ENCODE measurements at places on chromosomes 1 and 21.
A peak's percentile ranks its signal among the peaks of the same experiment; 100 is the strongest.

- DNase-seq: no peak
These were observed 49.9 kb downstream of the IRF2BP2 start for GRCh38 chr1:234559902-234560676.

DNA sequence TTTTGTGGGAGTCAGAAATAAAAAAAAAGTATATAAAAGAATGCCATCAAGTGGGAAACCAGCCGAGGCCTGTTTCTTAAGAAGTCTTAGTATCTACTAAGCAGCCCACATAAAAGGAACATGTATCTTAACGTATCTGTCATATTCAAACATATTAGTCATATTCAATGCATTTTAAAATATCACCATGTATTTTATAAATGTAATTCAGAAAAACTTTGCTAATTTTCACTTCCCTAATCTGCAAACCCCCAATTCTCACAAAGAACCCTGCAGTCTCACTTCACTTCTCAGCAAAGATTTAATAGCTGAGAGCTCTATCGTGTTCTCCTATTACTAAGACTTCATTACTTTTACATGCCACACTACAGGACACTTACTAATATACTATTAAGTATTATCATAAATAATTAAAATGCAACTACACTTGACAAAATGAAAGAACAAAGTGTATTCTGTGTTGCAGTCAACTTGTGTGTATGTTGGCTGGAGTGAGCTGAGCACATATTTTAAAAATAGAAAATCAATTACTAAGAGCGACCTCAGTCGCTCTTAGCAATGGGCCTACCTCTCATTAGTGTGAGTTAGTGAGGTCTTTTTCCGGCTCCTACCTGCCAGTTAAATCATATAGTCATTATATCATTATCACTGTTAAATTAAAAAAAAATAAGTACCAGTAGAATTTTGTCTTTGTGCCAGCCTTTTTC is 484.3 kb downstream of the LMO4 start:
- no peak for DNase-seq

- DNase-seq: no peak
These were observed 24.1 kb downstream of the SMYD3 start for GRCh38 chr1:246482805-246483568.

- no peak for DNase-seq
These were observed 10.9 kb upstream of the RBM15 start for GRCh38 chr1:110328274-110328673.

- DNase-seq: no peak
These were observed 38.5 kb upstream of the EGLN1 start for GRCh38 chr1:231460614-231461013.

- DNase-seq: no peak
These were observed 252.4 kb upstream of the KAZN start for GRCh38 chr1:14345946-14346550.

DNA sequence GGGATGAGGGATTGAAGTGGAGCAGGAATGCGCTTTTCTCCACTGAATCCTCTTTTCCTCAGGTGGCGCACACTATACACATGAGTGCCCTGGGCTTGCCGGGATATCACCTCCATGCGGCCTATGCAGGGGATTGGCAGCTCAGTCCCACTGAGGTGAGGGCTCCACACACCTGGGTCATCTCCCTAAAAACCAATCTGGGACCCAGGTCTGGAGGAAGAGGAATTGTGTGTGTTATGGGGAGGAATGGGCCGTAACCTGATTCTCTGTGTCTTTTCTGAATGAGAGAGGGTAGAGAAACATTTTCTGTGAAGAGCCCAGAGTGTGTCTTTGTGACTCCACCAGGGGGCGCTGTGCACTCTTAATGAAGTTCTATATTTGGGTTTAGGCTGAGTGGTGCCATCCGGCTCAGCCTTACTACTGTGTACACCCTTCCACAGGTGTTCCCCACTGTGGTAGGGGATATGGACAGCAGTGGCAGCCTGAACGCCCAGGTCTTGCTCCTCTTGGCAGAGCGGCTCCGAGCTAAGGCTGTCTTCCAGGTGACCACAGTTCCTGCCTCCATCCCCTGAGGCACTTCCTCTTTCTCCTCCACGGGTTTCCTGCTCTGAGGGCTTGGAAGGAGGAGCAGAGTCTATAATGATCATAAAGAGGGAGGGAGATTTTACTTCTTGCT is 1.5 kb downstream of the TOMM40L start:
- peak; percentile 81 for DNase-seq

DNA sequence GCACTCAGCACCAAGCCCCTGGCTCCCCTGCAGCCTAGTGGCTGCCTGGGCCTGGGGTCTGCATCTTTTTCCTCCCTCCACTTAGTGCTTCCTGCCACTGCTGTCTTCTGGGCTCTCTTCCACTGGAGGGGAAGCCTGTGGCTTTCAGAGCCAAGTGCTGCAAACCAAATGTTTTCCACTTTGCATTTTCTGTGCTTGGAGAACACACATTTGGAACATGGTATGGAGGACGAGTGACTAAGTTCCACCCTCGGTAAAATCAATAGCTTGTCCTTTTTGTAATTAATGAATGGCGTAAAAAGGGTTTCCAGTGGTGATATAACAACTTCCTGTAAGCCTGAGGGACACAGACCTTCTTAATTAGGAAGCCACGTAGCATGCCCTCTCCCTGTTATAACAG is 10.1 kb upstream of the GPR153 start:
- DNase-seq: no peak

DNA sequence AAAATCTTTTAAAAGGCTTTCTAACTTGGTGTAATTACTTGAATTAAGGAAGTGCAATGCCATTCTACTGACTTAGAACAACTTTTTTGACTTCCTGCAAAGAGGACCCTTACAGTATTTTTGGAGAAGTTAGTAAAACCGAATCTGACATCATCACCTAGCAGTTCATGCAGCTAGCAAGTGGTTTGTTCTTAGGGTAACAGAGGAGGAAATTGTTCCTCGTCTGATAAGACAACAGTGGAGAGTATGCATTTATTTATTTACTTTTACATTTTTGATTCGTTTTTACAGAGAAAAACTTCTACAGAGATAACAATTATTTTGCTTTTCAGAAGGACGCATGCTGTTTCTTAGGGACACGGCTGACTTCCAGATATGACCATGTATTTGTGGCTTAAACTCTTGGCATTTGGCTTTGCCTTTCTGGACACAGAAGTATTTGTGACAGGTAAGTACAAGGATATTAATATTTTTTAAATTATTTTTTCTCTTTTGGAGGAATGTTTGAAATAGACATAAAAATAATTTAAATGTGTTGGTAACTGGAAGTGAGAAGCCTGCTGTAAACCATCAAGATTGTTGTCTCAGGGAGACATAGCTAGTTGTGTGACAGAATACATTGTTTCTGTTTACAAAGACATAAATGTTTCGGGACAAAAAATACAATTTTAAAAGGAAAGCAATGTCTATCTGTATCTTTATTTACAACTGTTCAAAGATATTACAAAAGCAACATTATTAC is at the start of gene PTPRC:
PTPRC (plus strand) TSS at position 147 of the 742 bp plus-strand sequence; CDS start at position 376, 229 bp downstream.
- no peak for DNase-seq

DNA sequence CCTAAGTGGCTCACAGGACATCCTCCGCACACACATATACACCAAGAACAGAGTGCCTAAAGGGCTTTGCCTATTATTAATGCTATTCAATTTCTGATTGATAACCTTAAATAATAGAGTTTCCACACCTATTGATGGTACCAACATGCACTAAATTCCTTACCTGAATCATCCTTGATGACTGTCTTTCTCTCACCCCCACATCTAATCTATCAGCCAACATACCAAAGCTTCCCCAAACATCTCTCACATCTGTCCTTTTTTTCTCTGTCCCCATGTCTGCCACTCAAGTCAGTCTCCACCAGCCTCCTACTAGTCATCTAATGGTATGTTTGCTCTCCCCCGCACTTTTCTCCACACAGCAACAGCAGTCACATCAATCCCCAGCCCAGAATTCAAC is 174.4 kb downstream of the DSCAM start:
- no peak for DNase-seq

DNA sequence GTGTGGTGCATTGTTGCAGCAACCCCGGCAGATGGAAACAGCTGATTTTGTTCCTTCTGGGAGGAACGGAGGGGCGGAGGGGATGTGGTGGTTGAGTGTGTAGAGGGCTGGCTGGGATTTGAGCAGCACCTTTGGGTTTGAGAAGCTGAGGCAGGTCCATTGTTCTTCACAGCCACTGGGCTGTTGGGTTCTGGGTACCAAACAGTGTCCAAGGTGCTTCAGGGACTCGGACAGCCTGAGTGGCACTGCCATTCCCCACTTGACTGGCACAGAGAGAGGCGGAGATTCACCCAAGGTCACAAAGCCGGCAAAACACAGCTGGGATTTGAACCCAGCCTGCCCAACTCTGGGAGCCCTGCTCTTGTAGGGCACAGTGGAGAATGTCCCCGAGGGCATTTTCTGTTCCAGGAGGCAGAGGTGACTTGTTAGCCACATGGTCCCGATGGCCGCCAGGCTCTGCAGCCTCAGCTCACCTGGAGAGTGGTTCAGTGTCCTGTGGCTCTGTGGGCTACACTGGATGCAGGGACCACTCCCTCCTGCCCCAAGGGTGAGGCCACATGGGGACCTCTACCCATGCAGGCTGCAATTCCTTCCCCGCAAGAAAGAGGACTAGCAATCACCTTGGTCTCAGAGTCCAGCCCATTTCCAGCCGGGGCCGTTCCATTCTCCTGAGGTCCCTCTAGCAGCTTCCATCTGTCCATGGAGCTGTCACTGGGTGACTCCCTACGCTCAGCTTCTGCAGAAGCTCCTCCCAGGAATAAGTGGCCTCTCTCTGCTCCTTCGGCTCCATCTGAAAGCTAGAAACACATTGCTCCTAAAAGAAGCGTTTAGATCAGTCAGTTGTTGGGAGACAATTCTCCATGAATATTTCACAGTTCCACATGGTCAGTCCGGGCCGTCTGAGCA is 31.2 kb upstream of the C1orf174 start:
- no peak for DNase-seq

DNA sequence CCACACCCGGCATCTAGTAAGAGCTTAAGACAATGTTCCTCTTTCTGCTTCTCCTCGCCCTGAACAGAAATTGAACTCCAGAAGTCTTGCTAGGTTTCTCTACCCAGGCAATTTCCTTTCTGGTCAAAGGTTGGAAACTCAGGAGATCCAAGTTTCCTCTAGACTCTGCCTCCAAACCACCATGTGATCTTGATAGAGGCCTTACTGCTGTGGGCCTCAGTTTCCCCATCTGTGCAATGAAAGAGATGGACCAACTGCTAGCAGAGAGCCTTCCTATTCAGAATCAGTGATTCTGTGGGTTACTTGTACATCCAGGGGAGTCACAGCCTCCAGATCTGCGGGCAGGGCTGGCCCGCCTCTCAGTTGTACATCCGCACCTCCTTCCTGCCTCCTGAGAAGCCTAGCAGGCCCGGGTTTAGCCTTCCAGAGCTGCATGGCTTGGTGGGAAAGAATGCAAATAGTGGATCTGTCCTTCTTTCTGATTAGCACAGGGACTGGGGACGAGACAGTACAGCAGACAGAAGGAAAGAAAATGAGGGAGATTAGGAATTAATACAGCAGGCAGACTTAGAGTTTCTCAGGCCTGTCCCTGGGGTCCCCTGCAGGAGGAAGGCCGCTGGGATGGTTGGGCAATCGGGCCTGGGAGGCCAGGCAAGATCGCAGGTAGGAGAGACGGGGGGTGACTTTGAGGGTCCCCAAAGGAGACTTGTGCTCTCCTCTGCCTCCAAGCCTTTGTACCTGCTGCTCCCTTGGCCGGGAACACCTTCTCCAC is 83.9 kb downstream of the PAX7 start:
- DNase-seq: no peak

- DNase-seq: no peak
These were observed 330.2 kb downstream of the S1PR1 start for GRCh38 chr1:101566883-101567538.

- no peak for DNase-seq
These were observed 160.9 kb upstream of the UBE2U start for GRCh38 chr1:64042331-64043100.

- DNase-seq: peak; percentile 9
These were observed 102.3 kb upstream of the LMO4 start for GRCh38 chr1:87226341-87226760.

GRCh38 chr1:3410142-3410925 is 44.1 kb upstream of the ARHGEF16 start:
- no peak for DNase-seq

DNA sequence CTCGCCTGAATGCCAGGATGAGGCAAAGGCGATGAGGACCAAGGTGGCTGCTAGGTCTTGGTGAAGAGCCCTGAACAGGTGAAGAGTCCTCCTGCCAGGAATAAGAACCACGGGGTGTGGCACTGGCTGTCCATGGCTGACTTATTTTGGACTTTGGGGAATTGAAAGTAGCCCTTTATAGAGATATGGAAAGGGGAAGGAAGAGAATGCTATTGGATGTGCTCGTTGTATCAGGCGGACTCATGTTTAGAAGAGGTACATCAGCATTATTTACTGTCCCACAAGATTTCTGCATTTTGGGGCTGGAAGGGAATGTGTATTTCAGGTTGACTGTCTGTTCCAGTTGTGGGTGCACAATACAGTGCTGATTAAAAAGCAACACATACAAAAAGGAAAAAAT is 465.8 kb downstream of the DSCAM start:
- DNase-seq: no peak

DNA sequence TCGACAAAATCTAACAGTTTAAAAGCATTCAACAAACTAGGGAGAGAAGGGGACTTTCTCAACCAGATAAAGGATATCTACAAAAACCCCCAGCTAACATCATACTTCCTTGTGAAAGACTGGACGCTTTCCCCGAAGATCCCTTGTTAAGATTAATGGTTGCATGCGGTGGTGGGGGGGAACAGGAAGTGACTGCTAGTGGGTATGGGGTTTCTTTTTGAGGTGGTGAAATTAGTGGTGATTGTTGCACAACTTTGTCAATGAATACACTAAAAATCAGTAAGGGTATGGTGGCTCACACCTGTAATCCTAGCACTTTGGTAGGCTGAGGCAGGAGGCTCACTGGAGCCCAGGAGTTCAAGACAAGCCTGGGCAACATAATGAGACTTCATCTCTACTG is 26.9 kb upstream of the EYA3 start:
- no peak for DNase-seq

- no peak for DNase-seq
These were observed 4.2 kb downstream of the HHAT start for GRCh38 chr1:210332719-210333398.

DNA sequence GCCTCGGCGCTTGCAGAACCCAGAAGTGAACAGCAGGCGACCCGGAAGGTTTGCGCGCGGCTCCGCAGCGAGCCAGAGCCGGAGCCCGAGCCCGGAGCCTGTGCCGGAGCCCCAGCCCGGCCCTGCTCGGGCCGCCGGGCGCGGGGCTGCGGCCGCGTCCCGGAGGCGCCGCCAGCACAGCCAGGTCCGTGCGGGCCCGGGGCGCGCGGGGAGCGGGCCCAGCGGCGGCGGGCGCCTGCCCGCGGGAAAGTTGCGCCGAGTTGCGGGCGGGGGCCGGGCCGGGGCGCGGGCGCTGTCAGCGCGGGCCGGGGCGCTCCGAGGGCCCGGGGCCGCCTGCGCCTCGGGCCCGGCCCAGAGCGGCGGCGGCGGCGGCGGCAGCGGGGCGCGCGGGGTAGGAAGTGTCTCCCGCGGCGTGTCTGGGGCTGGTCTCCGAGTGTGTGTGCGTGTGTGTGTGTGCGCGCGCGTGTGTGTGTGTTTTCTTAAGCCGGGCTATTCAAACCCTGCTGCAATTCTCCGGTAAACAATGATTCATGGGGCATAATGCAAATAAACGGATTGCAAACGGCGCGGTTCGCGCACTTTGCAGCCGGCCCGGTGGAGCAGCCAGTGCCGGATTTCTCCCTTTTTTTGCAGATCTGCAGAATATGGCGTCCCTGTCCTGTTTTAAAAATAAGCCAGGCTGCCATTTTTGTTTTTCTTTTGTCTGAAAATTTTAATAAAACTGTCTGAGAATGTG is at the start of gene ZNF362:
ZNF362 (plus strand) TSS at position 22 of the 736 bp plus-strand sequence. CDS start 14,083 bp downstream, outside the sequence.
- no peak for DNase-seq

GRCh38 chr1:169483500-169483966 is 2.2 kb downstream of the SLC19A2 start:
- no peak for DNase-seq

GRCh38 chr1:246772686-246773085 is 48.5 kb downstream of the SCCPDH start:
- no peak for DNase-seq

Data from neuronal stem cell (in vitro differentiated cells).